Activated naive CD4-positive, alpha-beta T cell treated with anti-CD3 and anti-CD28 coated beads, Interleukin-2, amount 50 U/mL, for 16 hours (primary cell): ENCODE measurements at places on chromosomes 16 and 17.

- DNase-seq: peak; percentile 61
Observed at GRCh38 chr17:7929158-7930023, at the start of gene KCNAB3. KCNAB3 (minus strand) TSS chr17:7929856; CDS start chr17:7929435, 421 bp downstream.

DNA sequence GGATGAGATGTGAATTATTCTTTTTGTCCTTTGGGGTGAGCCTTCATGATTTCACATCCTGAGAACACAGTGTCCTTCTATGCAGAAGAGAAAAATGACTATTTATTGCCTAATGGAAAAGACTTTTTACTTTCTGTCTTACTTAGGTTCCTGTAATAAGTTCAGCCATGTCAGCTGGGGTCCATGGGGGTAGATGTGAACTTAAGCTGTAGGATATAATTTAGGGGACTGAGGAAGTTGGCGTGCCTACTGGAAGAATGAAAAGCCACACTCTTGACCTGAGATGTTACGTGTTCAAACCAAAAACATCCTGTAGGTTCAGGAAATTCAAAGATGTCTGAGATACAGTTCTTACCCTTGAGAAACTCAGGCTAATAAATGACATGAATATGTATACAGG is 660.5 kb downstream of the TOX3 start:
- DNase-seq: no peak

DNA sequence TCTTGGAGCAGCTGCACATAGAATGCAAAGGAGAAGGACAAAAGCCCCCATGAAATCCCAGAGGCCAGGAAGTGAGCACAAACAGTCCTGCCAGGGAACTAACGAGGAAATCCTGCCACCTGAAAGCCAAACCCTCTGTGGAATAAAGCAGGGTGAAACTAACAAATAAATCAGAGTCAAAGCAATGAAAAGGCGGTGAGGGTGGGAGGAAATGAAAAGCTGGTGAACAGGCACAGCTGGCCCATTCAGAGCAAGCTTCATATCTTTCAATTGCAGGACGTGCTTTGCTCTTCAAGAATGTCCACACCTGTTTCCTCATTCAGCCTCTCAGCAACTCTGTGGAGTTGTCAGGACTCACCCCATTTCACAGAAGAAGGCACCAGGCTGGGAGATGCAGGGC is 108.1 kb downstream of the ABCC12 start:
- no peak for DNase-seq

DNA sequence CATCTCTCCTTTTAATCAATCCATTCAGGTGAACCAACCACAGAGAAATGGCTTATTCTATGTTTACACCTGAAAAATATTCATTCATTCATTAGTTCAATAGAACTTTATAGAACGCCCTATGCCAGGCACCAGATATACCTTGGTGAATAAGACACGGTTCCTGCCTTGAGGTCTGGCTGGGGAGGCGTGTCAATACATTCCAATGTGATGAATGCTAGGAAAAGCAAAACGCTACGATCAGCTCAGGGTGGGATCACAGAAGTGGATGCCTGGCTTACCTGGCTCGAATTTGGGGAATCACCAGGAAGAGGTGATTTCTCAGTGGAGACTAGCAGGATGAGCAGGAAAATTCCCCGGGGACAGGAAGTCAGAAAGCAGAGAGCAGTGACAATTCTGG is 17.5 kb upstream of the WFIKKN2 start:
- no peak for DNase-seq

DNA sequence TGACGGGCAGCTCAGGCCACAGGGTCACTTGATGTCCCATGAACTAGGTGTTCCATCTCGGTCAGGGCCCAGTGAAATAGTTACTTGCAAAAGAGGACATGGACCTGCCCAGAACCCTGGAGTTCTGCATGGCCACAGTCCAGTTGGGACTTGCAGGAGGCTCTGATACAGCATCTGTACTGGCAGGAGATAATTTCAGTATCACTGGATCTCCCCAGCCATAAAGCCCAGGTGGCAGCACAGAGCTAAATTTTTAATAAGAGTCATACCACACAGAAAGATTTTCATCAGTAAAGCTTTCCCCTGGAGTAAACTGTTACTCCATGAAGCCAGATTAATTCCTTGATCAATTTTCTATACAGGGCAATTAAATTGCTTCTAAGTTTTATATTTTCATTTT is 18.0 kb upstream of the SLC16A5 start:
- no peak for DNase-seq

DNA sequence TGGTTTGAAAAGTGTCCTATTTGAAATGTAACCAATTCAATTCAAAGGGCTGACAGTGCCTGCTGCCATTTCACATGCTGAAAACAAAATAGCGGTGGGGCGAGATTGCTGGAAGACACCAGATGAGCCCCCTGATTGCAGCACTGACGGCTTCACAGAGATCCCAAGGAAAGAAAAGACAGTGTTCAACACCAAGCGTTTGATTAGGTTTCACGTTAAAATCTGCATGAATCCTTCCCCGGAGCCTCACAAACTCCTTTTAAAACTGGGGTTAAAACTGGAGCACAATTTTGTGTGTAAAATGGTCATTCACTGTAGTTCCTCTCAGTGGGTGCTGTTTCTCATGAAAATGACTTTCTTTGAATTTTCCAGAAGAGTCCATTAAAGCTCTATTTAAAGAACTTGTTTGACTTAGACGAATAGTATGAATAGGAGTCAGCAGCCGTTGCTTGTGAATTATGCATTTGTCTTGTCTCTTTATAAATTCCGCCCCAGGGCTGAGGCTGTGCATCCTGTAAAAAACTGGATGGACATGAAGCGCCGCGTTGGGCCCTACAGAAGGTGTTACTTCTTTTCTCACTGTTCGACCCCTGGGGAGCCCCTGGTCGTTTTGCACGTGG is 8.8 kb downstream of the MLYCD start:
- DNase-seq: no peak

GRCh38 chr17:45954914-45955313 is 44.1 kb upstream of the STH start:
- no peak for DNase-seq

DNA sequence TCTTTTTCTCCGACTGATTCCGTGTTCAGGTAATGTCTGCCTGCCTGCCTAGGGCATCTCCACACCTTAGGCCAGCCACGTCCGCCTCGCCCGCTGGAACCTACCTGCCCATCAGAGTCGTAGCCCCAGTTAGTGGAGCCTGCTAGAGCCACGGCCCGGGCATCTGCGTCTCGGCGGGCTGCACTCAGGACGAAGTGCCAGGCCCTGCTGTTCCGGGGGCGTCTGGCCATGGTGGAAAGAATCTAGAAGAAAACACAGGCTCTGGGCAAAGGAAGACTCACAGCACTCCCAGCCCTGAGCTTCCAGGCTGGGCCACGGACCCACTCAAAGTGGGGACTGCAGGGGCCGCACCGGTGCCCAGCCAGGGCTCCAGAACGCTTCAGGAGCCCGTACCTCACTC is 1.1 kb downstream of the SPSB3 start:
- no peak for DNase-seq

DNA sequence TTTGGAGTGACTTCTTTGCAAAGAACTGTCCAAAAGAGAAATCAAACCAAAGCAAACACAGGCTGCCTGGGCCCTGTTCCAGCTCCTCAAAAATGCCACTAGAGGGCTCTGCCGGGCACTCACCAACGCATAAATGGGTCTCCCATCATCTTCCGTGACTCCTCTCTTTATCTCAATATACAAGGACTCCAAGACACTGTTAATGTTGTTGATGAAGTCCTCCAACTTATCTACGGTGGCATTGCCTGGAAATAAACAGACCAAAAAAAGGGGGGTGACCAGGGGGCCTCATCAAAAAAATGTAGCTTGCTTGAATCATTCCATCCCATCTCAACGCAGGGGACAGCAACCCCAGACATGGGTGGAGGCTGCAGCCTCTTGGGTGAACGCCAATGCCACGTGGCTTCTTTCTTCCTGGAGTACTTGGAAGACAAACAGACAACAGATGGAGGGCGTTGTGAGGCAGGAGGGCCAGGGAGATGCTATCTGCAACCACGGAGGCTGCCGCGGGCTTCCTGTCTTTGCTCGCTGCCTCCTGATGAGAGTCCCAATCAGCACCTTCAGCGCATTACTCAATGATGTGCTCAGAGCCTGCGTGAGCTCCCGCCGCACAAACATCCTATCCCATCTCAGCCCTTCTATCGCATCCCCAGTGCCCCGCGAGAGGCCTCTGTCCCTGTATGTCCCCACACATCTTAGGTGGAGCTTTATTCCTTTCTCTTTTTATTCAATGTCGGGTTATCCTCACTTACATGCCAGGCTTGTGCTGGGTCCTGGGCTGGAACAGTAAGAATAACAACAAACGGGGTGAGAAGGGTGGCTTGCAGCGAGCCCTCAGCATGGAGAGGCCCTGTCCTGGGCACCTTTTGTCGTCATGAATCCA is 32.0 kb downstream of the KDM8 start:
- DNase-seq: peak; percentile 66

GRCh38 chr17:77719806-77720205 is 238.7 kb upstream of the TNRC6C start:
- DNase-seq: no peak
